ENCODE measurements at places on chromosomes 1 and 21.

DNA sequence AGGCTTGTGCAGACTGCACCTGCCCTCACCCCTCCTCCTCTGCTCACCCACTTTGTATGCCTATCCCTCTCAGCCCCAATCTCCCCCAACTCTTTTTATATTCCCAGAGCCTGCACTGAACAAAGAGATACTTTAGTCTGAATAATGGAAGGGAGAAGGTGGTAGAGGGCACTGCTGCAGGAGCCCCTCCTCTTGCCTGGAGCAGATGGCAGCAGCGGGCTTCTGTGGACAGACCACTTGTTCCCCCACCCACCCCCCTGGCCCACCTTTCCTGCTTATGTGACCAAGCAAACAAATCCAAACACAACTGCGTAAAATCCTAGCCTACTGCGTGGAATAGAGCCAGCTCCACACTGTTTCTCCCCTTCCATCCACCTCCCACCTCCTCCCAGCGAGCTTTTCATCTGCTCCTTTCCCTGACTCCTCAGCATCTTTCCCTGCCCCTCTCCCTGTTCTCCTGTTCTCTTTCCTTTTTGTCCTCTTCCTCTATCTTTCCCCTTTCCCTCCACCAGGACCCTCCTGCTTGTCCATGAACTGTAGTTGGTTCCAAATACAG, 27.5 kb downstream of the RGS8 start:
- DNase-seq, result no peak

DNA sequence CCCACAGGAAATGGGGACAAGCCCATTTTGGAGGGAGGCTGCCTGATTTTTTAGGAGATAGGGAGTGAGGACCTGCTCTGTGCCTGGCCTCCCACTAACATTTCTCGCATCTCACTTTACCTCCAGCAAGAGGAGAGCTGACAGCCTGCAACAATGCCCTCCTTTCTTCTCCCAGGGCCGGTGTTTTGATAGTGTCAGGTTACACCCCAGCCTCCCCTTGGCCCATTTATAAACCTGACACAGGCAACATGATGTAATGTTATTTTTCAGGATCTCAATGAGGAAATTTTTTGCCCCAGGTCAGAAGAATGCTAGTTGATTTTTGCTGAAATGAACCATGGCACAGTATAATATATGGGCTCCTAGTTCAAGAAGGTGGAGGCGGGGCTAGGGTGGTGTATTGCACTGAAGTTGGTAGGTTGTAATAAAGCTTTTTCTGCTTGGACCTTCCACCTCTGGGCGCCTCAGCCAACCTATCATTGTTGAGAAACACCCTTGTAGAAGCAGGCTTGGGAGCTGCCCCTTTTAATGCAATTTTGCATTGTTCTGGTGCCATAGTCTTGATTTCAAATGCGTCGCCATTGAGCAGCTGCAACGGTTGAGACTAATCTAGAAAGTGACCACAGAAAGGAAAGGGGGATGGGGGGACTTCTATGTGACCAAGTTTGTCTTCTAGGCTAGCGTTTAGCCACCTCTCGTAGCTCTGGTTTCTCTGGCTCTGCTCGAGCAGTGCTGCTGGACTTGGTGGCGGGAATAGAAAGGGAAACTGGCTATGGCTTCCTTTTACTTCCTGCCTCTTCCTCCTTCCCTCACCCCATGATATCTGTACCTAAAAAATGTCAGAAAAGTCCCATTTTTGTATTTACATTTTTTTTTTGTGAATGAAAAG, 53.0 kb downstream of the PBX1 start:
- DNase-seq, result peak; percentile 91

- no peak for DNase-seq
Observed at GRCh38 chr1:54853793-54854370, 33.1 kb downstream of the DHCR24 start.

- peak; percentile 91 for DNase-seq
Observed at GRCh38 chr1:8096105-8097011, 70.2 kb upstream of the ERRFI1 start.

DNA sequence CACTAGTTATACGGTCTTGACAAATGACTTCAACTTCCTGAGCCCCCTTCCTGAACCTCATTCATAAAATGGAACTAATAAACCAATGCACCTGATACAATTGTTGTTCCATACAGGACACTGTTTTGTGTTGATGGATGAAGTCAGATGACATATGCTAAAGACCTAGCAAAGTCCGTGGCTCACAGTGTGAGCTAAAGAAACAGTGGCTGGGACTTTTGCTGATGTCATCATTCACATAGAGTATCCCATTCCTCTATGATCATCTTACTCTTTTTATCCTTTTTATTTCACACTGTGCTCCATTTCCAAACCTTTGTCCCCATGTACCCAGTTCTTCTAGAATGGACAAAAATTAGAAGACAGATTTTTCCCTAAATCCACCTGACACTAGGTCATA, 83.7 kb upstream of the KAZN start:
- no peak for DNase-seq

DNA sequence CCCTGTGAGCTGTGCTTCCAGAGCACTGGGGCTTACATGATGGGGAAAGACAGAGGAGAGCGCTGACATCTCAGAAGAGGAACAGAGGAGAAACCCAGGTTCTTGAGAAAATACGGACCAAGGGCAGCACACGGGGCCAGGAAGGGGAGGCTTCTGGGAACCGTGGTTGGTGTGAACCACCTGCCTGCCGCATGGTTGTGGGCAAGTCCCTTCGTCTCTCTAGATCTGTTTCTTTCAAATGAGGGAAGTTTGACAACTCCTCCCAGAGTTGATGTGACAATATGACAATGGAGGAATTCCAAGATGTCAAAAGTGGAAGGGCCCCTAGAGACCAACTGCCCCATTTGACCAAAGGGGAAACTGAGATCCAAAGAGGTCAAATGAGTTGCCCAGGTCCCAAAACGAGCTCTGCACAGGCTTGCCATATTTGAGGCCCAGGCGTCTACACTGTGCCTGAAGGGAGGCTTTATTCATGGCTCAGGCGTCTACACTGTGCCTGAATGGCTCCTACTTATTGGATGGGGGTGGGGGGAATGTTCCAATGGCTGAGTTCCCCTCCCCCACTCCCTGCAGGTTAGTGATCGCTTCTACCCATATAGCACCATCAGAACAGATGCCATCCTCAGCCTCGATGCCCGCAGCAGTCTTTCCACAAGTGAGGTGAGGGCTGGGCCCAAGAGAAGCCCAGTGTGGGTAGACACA, 11.2 kb downstream of the EXTL1 start:
- no peak for DNase-seq

- no peak for DNase-seq
Observed at GRCh38 chr1:226582966-226583365, 34.4 kb downstream of the STUM start.

DNA sequence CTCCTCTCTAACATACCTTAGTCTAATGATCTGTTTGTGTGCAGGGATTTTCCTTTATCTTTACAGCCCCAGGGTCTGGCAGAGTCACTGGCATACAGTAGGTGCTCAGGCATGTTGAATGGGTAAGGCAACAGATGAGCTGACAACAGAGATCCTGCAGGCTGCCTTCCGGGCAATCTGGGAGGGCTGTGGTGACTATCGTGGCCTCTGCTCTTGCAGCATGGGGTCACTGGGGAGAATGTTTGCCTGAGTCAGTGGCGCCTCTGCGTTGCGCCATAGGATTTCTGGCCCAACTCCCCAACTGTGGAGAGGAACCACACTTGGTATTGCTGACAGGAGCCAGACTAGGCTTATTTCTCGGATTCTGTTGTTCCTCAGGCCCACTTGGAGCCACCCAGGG, 93.8 kb downstream of the LAMC2 start:
- peak; percentile 78 for DNase-seq

GRCh38 chr1:230113593-230114236, 46.7 kb downstream of the GALNT2 start:
- peak; percentile 98 for DNase-seq

- peak; percentile 36 for DNase-seq
Observed at GRCh38 chr21:45128613-45129188, 54.3 kb downstream of the ADARB1 start.

- no peak for DNase-seq
Observed at GRCh38 chr1:3553166-3553939, 58.0 kb downstream of the MEGF6 start.

DNA sequence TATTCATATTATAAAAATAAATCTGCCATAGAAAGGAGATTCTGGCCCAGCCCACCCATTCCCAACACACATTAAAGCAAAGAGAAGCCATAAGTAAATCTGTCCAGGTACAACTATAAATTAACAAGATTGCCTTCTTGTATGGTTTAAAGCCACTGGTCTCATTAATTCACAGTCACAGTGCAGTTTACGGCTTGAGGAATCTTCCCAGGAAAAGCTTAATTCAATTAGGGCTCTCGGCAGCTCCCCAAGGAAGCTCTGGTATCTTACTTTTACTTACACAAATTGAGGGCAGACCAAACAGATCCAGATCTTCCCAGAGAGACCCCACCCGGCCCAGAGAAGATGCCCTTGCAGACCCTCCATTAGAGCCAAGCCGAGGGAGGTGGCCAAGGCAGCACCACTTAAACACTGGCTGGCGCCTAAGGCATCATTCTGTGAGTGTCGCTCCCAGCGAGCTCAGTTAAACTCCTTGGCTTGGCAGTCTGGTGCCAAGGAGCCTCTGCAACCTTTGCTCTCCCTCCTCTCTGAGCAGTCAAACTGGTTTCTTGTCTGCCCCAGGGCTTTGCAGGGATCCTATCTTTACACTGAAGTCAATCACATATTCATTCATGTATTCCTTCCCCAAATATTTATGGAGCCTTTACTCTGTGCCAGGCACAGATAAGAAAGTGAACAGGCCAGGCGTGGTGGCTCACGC, 10.7 kb downstream of the SLC9A1 start:
- no peak for DNase-seq

GRCh38 chr1:116404699-116405098, 31.7 kb downstream of the ATP1A1 start:
- DNase-seq, result no peak

DNA sequence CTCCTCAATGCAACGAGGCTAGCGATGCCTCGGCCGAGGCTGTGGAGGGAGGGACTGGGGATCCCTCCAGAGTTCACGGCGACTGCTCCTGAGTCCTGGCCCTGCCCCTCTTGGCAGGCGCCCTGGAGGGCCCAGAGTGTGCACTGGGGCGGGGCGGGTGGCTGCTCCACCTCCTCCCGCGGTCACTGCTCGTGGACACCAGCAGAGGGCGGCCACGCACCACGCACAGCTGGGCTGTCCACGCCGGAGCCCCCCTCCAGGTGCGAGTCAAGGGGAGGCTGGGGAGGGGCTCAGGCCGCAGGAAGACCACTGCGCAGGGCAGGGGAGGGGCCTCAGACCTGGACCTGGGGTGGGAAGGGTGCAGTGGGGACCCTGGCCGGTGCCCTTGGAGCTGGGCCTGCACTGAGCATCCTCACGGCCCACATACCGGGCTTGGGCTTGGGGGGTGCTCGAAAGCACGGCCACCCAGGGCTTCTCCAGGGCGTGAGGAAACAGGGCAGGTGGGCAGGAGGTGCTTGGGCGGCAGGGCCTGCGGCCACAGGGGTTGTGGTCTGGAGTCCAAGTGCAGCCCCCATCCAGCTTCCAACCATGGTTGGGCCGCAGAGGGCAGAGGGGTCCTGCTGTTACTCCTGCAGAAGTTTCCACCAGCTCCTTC, 20.6 kb upstream of the TTC34 start:
- no peak for DNase-seq

DNA sequence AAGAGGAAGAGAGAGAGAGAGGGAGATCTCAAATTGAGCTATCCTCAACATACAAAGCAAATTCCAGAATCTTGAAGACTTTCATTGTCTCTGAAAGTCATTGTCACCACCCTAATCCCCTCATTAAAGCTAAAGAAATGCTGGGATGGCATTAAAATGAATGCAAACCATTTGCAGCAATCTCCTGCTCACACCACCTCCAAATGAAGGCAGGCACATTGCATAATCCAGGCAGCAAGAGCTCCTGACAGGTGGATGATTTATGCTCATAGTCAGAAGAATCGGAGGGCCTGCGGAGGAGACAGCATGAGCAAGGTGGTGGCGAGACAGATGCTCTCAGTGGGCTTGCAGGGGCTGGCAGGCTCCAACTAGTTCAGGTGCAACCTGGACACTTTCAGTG, 90.2 kb downstream of the ESRRG start:
- DNase-seq, result no peak

GRCh38 chr1:196049407-196049806, 558.8 kb downstream of the KCNT2 start:
- DNase-seq, result no peak

DNA sequence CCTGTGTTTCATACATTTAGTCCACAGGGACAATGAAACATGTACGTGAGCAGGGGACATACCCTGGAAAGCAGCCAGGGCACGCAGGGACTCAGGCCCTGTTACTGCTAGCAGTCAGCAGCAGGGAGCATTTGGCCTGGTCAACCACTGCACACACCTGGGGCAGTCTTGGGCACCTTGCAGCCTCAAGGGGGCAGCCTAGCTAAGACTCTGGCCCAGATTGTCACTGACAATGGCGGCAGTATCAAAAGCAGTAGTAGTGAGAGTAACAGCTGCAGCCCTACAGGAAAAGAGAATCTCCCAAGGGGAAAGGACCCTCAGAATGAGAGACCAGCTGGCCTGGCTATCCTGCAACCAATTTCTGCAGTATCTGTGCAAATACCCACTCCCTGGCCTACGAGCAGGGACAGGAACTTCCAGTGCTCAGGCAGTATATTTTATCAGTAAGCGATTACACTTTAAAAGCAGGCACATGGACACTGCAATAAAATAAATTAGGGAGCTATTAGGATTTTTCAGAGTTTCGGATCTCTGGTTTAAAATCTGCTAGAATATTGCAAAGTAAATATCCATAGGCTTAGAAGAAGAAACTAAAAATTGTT, 475.6 kb downstream of the LTN1 start:
- DNase-seq, result peak; percentile 26

GRCh38 chr1:8481650-8482380, 163.9 kb downstream of the SLC45A1 start:
- no peak for DNase-seq

DNA sequence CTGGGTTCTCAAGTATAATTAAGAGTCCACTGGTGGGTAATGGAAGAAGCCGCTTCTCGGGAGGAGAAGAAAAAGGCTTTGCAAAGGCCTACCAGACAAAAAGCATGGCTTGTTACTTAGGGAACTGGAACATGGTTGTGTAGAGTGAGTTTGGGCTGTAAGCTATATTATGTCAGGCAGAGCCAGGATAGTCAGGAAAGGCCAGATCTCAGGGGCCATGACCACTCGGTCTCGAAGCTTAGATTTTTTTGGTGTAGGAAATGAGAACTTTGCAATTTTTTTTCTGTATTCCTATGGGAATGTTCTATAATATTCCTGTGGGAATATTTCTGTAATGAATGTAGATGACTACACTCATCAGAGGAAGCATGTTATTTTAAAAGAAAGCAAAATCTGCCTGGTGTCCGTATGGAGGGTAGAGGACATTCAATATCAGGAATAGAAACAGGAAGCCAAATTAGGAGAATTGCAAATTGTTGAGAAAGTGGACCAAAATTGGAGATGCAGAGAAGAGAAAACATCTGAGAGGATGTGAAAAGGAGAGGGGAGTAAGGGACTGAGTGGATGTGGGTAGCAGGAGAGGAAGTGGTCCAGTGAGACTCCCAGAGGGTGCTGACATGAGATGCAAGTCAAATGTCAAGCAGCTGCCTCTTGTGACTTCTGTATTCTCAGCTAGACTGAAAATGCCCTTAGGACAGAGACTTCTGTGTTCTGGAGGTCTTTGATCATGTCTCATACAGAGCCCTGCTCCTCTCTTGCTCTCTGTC, 45.2 kb upstream of the HAO2 start:
- no peak for DNase-seq
